T-cell (primary cell): ENCODE measurements at places on chromosomes 1 and 21.

DNA sequence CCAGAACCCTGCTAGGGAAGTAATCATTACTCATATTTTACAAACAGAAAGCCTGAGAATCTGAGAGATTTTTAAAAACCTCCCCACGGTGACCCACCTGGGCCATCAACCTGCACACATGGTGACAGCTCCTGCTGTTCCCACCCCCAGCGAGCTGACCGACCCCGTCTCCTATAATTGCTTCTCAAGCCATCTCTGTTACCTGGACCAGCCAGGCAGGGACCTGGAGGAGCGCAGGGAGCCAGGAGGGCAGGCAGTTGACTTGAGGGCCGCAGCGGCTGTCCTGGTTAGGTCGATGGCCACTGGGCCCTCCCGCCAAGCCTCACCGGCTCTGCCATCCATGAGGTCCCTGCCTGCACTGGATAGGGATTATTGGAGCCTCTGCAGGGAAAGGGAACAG lies 7.7 kb downstream of the TFF2 start:
- no peak for DNase-seq

DNA sequence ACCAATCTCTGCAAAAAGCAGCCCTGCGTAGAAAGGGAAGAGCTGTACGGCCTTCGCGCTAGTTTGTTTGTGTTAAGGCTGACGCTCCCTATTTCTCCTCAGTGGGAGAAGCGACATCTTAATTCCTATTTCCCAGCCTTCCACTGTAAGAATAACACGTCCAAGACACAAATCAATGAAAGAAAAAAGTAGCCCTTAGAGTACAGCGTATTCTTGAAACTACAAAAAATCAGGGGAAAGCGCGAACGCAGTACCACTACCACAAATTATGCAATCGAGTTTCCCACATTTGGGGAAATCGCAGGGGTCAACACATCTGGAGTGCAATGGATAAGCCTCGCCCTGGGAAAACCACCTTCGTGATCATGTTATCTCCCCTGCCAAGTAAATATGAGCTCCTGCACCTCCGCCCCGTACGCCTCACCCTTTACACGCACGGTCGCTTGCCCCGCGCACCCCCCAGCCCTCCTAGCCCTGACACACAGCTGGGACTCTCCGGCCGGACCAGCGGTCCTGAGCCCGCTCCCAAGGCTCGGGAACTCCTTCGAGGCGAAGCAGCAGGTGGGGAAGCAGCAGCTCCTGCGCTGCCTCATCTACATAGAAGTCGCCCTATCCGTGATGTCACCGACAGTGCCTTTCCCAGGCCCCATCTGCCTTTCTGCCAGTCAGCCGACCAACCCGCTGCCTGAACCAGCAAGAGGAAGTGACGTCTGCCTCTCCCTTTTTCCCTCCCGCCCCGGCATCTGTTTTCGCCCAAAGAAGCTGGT lies 94.7 kb downstream of the PPIAL4G start:
- DNase-seq: peak; percentile 85

DNA sequence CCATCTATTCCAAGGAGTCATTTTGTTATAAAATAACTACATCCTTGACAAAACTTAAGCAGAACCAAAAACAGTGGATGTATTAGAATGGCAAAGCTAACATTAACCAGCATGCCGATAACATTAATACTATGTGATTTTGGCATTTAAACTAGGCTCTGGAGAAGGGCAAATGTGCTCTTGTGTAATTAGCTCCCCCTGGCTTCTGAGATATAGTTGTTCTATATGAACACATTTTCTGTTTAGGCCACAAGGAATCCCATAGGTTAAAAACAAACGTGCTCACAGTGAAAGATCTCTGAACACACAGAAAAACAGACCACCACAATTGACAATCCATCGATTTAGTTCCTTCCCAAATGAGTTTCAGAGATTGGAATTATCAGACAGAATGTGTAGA lies 57.4 kb upstream of the TARS2 start:
- no peak for DNase-seq

DNA sequence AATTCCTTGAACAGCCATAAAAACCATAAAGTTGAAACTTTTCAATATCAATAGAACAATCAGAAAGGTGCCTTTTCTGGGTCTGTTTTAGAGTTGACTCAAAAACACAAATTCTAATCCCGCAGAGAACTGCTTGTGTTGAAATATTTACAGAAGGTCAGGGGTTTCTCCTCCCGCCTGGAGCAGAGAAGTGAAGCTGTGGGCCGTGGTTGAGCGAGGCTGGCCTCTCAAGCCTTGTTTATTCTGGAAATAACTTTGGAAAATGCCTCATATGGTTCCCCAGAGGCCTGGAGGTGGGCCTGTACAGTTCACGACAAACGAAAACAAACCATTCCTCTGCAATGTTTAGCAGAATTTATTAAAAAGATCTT lies 90.8 kb upstream of the ERRFI1 start:
- no peak for DNase-seq

- no peak for DNase-seq
These were observed 20.0 kb upstream of the FCER1A start for GRCh38 chr1:159282118-159282517.

GRCh38 chr1:198761859-198762616 lies 123.2 kb downstream of the PTPRC start:
- DNase-seq: no peak

DNA sequence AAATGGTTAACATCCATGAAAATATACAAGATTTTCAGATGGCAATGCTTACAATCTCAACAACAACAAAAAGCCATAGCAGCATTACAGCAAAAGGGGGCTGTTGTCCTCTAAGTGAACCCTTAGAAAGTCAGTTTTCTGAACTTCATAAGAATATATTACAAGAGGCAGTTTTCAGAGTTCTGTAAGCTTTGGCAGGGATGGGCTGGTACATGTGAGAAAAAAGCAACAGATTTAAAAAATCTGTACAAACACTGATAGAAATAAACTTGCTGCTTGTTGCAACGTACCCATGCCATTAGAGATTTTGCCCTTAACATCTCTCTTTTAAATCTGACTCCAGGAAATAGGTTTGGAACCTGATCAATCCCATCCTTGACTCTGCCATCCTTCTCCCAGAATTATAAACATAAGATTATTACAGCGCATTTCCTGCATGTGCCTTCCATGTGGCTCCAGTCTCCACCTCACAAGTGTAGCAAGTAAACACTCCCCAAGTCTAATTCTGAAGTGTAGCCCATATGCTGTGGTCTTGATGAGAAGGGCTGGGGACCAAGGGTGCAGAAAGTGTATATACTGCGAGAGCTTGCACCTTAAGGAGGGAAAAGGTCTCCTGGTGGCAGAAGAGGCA lies 101.4 kb upstream of the TSPAN2 start:
- DNase-seq: no peak

GRCh38 chr1:81970416-81970815 lies 169.7 kb downstream of the ADGRL2 start:
- no peak for DNase-seq

- DNase-seq: no peak
These were observed 1.3 kb downstream of the DYRK3 start for GRCh38 chr1:206636671-206637070.

DNA sequence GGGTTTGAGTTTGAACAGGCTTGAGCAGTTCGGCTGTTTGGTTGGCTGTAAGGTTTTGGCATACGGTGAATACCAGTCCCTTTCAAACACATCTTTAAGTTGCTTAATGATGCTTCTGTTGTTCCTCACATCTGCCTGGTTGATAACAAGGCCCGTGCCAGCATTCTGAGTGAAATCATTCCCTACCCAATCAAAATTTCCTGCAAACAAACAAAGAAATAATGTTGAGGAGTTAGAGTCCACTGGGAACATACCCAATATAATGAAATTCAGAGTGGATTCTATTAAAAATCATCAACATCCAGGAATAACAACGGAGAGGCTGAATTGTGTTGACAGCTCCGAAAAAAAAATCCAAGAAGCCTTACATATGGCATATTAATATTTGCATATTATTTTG lies 91.0 kb upstream of the MAP1LC3C start:
- no peak for DNase-seq

- no peak for DNase-seq
These were observed 42.6 kb downstream of the OPTC start for GRCh38 chr1:203536575-203536974.

- no peak for DNase-seq
These were observed 474.3 kb upstream of the CAMK1G start for GRCh38 chr1:209109001-209109785.

DNA sequence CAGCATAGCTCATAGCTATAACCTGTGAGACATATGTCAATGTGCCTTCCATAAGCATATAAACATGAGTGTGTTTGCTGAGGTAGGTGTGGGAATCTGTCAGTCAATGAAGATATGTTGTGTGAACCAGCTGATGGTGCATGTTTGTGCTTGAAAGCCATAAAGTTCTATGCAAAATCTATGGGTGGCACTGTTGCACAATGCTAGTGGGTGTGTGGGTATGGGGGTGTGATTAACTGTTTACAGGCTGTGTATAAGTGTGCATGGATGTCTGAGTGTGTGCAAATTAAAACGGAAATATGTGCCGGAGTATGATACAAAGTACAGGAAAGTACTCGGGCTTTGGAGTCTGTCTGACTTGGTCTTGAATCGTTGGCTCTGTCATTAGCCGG lies 1.0 kb upstream of the ATP2B4 start:
- peak; percentile 67 for DNase-seq

DNA sequence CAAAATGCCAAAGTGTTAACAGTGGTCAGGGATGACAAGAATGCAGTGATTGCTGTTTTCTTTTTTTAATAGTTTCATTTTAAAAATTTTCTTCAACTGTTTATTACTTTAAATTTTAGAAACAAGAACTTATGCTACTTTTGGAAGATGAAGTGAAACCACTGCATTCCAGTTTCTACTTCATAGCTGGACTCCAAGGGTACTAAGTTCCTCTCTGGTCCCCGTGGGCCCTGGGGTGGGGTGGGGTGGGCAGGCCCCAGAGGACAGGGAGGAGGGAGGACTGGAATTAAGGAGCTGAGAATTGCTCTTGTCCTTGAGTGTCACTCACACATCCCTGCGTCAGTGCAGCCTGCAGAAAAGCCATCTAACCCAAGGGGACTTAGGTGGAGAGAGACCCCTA lies 97.3 kb downstream of the RAVER2 start:
- no peak for DNase-seq

DNA sequence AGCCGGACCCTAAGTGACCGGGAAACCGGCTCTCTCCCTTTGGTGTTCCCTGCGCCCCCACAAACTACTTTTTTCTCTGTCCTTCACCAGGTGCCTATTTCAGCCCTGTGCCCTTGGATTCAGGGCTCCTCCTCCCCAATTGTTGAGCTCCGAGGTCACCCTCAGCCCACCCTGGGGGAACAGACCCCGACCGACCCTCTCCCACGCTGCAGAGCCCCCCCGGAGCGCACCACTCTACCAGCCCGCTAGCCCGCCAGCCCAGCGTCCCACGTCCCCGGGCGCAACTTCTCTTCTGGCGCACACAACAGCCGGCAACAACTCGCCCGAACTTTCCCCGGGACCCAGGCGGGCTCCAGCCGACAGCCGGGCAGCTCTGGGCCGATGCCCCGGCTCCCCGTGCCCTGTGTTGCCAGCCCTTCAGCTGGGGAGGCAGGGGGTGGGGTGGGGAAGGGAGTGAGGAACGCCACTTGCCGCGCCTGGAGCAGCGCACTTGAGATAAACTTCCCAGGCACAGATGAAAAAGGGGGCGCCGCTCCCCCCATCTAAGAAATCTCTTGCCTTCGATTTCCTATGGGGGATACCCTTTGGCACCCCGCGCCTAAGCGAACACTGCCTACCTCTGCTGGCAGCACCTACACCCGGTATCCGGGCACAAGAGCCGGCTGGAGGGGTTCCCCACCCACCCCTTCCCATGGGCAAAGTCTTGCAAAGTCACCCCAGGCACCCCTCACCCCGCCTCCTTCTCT lies 997 bp downstream of the CASZ1 start:
- no peak for DNase-seq

DNA sequence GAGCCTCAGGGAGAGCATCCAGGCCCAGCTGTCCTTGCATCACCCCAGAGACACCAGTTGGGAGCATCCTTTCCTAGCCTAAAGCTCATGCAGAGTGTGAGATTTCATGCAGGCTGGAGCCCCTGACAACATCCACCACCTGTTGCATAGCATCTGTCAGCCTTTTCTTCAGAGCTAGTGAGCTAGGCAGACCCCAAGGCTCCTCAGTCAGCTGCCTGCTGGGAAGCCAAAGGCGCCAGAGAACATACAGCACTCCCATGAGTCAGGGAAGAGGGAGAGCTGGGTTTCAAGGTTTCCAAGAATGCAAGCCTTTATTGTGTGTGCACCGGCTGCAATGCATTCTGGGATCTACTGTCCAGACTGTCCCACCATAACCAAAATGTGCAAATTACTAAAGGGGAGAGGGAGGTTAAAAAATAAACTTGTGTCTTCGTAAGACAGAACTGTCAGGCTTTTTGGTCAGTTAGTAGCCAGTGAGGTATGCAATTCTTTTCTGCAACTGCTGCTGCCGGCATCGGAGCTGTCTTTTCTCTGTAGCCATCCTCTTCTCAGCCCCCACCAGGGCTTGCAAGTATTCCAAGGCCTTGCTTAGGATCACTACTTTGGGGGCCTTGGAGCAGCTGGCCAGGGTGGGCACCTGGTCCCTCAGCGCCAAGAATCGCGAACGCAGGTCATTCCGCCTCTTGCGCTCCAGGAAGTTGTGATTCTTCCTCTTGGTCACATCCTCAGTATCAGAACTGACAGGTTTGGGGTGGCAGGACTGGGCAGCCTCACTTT lies 4.6 kb downstream of the MYCL start:
- no peak for DNase-seq

DNA sequence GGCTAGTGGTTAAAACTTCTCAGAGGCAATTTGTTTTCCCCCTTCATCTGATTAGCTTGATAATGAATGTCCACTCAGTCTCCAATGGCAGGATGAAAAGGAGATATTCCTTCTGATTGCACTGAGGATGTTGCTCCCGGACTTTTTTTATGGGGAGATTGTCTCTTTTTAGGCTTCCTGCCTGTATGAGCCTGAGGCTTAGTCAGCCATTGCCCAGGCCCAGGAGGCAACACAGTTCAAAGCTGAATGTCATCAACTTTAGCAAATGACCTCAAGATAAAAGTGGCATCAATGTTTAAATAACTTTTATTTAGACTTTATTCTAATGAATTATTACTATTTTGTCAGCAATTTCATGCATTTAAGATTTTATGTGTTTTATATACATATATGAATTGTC lies 162.9 kb upstream of the PTBP2 start:
- no peak for DNase-seq

GRCh38 chr1:108750476-108751181 lies 4.2 kb downstream of the STXBP3 start:
- DNase-seq: no peak

GRCh38 chr1:98981917-98982513 lies 22.6 kb downstream of the PLPPR5 start:
- no peak for DNase-seq

- DNase-seq: no peak
These were observed 5.7 kb upstream of the RHEX start for GRCh38 chr1:206047271-206047670.

DNA sequence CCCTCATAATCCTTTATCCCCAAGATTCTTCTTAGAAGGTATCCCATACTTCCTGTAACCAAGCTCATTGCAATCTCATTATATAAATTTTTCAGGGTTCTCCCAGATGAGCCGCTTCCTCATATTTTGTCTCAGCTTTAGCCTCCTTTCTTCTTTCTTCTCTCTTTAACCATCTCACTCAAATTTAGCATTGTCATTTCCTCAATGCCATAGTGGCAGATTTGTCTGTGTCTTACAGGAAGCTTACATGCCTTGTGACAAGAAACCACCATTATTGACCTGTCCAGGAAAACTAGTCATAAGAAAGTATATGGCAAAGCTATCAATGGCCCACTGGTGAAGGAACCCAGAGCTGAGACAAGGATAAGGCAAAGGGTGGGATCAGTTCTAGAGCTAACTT lies 6.0 kb upstream of the FCRL2 start:
- no peak for DNase-seq

GRCh38 chr1:186987065-186987464 lies 158.3 kb downstream of the PLA2G4A start:
- DNase-seq: no peak
